Pancreas (tissue), 10 donors: ENCODE measurements at places on chromosomes 3 and 15. TPM values are rescaled to one million over a fixed set of nuclear protein-coding genes. Genes with fewer than 3 reads are reported as not detected.

- peaks cover under 1% of the 10 kb centered on the region for H3K27me3 ChIP-seq
- H3K27ac ChIP-seq, result peak overlapping the region; percentile 13
- H3K36me3 ChIP-seq, result no peaks in the 10 kb centered on the region
- H3K4me1 ChIP-seq, result no peaks in the 10 kb centered on the region
These were observed 984 bp downstream of the RNU6-1 start for GRCh38 chr15:67838789-67839332.

DNA sequence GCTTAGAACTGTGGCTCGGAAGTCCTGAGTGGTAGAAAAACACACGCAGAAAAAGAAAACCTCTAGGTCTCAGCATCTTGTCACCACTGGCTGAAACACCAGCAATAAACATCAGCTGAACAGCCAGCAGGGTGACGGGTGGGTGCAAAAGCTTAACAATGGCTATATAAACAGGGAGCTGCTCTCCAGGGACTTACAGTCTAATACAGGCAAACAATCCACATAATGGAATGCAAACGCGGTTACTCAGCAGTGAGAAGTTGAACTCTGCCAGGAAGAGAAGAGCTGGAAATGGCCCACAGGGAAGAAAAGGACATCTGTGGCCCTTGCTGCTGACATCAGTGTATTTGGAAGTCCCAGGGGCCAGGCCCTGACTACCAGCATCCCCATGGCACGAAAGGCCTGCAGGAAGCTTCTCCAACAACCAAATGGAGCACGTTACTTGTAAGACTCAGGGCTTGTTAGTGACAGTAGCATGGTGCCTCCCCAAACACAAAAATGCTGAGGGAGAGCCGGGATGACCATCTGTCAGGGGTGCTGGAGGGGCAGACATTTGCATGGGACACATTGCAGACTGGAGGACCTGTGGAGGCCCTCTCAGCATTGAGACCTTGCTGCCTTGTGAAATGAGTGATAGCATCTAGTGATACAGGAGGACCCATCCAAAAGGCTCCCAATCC, 3.0 kb downstream of the HEG1 start:
- peaks cover 12% of the 10 kb centered on the region for H3K4me1 ChIP-seq
- no peaks in the 10 kb centered on the region for H3K36me3 ChIP-seq
- no peak overlapping the region for H3K27ac ChIP-seq
- no peak for DNase-seq
- H3K27me3 ChIP-seq, result no peaks in the 10 kb centered on the region
- peak overlapping the region; percentile 14 for H3K4me3 ChIP-seq

The CLDN11 gene
- 0.87 TPM for polyA plus RNA-seq

The KBTBD8 gene
- 0.23 TPM for polyA plus RNA-seq

The NEDD4 gene
- 1.4 TPM for polyA plus RNA-seq
